Foreskin fibroblast (primary cell): ENCODE measurements at places on chromosomes 2 and 18.

DNA sequence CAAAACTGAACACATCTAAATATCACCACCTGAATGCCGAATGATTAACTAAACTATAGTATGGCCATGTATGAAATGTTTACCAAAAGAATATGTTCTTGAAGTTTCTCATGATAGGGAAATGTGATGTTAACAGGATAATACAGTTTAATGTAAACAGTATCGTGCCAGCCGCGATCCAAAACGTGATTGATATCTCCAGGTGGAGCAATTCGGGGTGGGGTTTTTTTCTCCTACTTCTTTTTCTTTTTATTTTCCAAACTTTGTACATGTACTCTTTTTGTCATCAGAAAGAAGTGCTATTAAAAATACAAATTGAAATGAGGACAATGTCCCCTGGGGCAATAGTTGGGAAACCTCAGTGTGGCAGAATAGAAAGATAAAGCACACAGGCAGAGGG, 4.0 kb upstream of the BIN1 start:
- DNase-seq: no peak

DNA sequence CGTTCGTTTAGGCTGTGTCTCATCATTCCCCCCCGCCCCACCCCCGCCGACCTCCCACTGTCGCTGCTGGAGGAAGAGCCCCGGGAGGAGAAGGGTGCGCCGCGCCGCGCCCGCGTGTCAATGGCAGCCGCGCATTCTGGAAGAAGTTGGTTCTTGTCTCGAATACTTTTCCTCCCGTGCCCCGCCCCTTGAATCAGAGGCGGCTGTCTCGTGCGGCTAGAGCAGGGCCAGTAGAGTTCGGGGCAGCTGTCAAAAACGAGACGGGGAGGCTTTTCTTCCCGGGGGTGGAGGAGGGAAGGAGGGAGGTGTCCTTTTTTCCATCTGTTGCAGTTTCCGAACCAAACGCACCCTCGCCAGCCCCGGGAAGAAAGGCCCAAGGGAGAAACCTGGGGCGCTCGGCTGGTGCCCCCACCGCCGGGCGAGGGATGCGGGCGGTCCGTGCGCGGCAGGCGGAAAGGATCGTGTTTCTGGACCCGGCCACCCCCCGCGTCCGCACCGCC, 410 bp upstream of the TGIF1 start:
- DNase-seq: peak; percentile 98

DNA sequence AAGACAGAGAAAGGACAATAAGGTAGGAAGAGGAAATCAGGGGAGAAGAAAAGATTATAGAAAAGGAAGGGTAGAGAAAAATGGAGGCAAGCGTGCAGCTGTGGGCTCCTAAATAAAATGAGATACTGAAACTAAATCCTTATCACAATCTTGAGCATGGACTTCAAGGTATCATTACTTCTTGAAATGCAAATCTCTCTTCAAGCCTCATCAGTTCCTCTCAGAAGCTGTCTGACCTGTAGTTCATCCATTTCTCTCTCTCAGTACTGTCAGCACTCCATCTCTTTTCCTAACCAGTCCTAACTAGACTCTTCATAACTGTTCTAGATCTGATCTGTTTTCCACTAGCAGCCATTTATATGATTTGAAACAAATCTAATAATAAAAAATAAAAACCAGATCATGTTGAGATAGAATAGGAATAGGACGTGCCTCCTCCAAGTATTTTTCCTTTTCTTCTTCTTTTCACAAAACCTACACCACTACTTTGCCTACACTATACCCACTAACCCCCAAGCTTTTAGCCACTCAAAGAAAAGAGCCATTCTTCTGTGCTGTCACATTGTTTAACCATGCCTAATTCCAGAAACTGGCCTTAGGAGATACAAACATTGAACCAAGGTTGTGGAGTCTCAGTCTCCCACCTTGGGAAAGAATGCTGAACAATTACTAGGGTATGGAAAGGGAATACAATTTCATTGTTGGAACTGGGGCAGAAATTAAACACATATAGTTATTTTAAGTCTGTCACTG, 21.1 kb downstream of the BABAM2 start:
- no peak for DNase-seq

DNA sequence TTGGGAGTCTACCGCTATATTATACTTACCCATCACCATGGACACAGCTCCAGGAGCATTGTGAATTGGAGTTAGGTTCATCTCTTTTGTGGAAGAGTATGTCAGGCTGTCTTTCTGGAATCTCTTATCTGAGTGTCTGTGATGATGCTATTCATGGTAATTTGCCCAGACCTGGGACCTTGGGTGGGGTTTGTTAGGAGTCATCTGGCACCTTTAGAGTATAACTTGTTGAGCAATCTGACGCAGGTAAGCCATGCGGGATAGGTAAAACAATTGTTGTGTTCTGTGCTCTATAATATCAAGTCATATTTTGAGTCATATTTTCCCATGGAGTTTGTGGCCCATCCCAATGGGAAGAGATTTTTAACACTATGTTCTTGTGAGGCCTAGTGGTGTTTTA, 49.7 kb upstream of the MAPRE2 start:
- DNase-seq: no peak

DNA sequence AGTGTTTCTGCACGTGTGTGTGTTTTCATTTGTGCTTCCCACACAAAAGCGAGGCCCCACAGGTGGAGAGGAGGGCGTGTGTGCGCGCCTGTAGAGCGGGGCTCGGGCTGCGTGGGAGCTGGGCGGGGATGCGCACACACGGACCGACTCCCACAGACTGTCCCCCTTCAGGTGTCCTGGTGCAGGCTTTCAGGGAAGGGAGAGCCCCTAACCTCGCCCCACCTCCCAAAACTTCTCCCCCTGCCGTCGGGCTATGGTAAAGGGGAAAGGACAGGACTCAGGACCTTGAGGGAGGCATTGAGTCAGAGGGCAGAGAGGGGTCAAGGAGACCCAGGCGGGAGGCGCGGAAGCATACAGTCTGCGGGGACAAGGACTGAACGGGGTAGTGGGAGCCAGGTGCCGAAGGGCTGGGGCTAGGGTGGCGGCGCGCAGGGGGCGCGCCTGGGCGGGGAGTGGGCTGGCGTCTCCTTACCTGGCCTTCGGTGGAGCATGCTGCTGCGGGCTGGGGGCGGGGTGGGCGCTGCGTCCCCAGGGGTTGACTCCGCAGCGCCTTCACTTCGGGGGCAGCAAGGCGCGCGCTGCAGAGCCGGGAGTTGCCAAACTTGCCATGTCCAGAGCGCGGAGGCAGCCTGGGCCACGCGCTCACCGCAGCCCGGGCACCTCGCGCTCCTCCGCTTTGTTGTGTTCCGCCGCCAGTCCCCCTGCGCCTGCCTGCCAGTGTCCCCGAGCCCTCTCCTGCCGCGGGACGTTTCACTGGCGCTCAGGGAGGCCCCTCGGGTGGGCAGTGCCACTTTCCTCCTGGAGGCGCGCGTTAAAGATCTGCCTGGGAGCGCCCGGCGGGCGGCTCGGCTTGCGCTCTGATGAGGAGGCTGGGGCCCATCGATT, 302.0 kb downstream of the NCKAP5 start:
- DNase-seq: no peak

DNA sequence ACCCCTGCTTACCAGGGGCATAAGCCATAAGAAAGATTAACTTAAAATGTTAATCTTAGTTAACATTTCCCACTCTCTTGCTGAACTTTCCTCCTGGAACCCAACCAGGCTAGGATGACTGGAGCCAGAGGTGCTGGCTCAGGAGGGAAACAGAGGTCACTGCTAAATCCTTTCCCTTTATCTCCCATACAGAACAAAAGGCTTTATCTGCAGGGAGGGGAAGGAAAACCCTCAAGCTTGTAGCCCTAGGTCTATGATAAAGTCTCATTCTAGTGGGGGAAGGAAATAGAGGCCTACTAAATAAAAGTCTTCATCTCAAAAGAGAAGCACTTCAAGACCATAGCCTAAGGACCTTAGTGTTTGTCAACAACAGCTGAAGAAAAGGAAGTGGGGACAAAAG, 18.6 kb downstream of the HIBCH start:
- DNase-seq: no peak

DNA sequence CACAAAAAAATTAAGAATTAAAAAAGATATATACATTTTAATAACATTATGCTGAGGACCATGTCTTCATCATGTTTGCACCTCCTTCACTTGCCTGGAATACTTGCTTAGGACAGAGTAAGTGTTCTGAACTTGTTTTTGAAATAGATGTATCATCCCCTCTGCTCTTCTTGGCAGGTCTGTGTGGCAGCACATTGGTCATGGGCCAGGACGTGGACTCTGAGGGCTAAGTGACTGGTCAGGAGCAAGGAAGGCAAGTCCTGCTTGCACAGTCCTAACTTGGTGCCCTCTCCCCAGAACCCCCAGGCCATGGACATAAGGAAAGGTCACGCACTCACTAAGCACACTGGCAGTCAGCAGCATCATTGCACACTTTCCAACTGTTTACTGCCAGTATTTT, 95.8 kb downstream of the PTPRM start:
- no peak for DNase-seq

DNA sequence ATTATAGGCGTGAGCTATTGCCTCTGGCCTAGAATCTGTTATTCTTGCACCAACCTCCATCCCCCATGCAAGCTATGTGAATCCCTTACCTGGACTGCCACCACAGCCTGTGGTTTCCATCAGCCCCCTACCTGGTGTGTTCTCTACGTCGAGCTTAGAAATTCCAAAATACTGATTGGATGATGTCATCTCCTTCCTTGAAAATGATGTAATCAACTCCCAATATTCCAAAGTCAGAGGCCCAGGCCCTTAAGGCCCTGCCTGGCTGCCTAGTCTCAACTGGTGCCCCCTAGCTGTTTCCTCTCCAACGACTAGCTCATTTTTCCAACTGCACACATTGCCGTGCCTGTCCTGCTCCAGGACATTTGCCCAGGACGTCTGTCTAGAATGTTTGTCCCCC, 41.3 kb upstream of the GBX2 start:
- no peak for DNase-seq

GRCh38 chr2:104213758-104214157, 640.2 kb upstream of the POU3F3 start:
- no peak for DNase-seq

DNA sequence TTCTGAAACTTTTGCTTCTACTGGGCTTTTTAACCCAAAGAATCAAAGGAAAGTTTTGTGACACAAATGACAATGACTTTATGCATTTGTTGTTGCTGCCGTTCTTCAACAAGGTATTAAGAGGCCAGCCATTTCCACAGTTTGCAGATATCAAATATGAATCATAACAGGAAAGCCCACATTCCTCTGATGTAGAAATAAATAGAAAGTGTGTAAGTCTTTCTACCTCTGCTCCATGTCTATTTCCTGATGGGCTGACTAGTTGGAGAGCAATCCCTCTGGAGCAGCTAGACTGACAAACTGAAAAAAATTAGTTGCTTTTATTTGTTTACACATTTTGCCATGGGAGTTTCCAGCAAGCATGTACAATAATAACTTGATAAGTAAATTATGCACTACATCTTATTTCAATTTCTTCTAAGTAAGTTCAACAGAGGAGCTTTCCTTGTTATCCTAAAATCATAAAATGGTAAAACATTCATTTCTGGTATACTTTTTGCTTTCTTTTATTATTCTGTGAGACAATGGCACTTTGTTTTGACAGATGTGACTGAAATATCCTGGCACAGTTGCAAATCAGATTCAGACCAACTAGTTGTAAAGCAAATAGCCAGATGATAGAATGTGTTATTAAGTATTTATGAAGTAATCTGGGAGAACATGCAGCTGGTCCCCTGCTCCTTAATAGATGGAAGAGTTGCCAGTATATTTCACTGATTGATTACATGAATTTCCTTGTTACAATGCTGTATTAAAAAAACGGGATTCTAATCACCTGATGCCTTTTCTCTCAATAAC, 266.7 kb downstream of the METTL4 start:
- peak; percentile 16 for DNase-seq

DNA sequence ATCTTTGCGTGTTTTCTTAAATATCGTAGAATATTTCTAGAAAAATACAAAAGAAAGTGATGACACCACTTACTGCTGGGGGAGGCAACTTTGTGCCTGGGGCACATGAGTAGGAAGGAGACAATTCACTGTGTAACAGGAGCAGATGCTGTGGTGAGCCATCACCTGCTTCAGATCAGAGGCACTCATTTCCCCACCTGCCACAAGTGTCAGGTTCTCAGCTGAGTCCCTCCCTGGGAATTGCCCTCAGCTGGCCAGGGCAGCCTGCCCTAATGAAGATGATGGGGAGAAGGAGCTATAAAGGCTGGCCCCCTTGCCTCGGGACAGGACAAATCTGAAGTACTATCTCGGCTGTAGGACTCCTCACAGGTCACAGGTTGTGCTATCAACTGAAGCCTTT, 322.8 kb downstream of the STK39 start:
- DNase-seq: no peak

GRCh38 chr2:99571954-99572353, 82.1 kb upstream of the REV1 start:
- no peak for DNase-seq

- DNase-seq: peak; percentile 82
Measured at GRCh38 chr2:71000780-71001591, 6.3 kb upstream of the TEX261 start.

DNA sequence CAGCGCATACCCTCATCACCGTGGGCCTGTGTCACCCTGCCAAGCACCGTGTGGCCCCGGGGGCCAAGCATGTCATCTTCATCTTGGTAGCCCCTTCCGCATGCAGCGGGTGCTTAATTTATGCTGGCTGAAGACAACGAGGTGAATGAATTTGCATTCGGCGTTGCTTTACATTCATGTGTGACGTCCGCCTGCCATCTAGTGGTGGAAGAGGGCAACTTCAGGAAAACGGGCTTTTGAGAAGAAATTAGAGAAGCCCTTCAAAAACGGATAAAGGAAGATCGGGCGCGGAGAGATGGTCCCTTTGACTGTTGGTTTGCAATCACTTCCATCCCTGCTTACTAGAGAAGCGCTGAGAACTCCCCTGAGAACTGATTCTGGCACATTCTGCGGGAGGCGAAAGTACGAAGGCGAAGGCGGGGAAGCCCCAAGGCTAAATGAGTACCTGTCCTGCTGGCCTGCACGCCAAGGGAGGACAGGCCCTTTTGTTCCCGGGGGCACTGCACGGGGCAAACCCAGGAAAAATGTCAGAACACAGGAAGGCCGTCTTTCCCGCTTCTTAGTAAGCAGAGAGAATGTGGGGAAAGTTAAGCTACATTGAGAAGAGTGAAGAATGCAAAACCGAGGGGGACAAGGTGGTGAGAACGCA, 145.9 kb downstream of the ZNF516 start:
- DNase-seq: peak; percentile 85

DNA sequence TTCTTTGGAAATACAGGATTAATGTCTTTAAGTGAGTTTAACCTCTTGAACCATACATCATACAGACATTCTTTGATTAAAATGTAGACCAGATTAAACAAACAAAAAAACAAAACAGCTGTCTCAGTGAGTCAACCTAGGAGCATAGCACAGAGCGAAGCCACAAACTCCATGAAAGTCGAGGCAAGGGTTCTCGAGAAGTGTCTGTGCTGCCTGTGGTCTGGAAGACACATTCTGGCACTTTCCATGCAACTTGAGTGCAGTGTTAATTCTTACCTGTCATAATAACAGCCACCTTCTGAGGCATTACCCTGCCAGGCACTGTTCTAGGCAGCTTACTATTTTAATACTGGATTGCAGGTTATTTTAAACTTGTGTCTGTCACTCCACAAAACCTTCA, 435.5 kb upstream of the MMADHC start:
- no peak for DNase-seq
